ENCODE measurements at places on chromosomes 11 and 22. TPM values are rescaled to one million over a fixed set of nuclear protein-coding genes. Genes with fewer than 3 reads are reported as not detected.

GRCh38 chr11:106105986-106106385, 28.5 kb downstream of the AASDHPPT start:
- H3K27ac ChIP-seq = no peak overlapping the region
- no peaks in the 10 kb centered on the region for H3K36me3 ChIP-seq
- no peak overlapping the region for H3K4me3 ChIP-seq
- H3K27me3 ChIP-seq = no peaks in the 10 kb centered on the region

DNA sequence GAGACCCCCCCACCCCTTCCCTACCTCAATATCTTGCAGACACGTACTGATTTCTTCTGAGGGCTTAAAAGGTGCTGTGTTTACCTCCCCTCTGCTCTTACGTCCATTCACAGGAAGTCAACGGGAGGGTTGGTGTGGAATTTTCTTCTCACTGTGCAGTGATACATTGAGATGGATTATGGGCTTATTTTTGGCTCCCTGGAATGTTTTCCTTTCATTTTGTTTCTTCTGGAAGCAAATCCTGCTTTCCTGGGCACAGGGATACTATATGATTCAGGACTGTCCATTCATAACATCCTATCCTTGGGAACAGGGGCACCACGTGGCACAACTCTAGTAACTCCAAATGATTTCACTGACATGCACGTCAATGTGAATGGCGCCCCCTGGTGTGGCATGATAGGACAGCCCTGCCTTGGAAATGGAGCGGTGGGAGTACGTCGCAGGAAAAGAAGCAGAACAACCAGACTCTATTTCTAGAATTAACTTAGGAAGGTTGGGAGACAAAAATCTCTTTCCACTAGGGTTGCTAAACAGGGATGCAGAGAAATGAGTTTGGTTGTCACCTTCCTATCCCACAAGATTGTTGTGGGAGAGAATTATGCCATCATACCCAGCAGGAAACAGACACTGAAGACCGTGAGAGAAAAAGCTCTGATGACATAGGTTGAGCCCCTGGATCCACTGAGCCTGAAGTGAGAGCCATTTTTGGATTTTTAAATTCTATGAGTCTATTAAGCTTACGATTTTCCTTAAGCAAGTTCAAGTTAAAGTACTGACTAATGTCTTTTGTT, 146.5 kb upstream of the RAG2 start:
- H3K27ac ChIP-seq = no peak overlapping the region
- no peak overlapping the region for H3K4me3 ChIP-seq
- peak; percentile 57 for DNase-seq
- H3K27me3 ChIP-seq = no peaks in the 10 kb centered on the region

GRCh38 chr11:95330302-95330701, 99.3 kb upstream of the SESN3 start:
- no peaks in the 10 kb centered on the region for H3K27me3 ChIP-seq
- no peaks in the 10 kb centered on the region for H3K36me3 ChIP-seq
- H3K4me3 ChIP-seq = no peak overlapping the region
- peaks cover 6% of the 10 kb centered on the region for H3K4me1 ChIP-seq

DNA sequence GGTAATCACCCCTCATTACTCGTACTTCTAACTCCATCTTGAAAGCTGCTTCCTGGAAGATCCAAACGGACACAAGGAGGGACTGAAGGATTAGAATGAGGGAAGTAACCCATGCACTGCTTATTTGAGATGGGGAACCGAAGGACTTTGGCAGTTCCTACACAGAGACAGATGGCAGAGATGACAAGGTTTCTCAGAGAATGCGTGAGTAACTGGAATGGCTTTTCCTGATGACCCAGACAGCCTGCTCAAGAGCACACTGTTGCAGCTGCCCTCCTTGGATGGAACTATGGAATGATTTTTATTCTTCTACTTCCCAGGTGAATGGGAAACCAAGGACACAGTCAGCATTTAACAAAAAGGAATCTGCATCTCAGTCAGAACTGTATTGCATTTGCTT, 7.3 kb downstream of the KCNJ11 start:
- DNase-seq = no peak
- no peak overlapping the region for H3K4me3 ChIP-seq
- H3K27me3 ChIP-seq = no peaks in the 10 kb centered on the region
- peaks cover 5% of the 10 kb centered on the region for H3K36me3 ChIP-seq
- H3K27ac ChIP-seq = no peak overlapping the region
- H3K4me1 ChIP-seq = peaks cover 12% of the 10 kb centered on the region

DNA sequence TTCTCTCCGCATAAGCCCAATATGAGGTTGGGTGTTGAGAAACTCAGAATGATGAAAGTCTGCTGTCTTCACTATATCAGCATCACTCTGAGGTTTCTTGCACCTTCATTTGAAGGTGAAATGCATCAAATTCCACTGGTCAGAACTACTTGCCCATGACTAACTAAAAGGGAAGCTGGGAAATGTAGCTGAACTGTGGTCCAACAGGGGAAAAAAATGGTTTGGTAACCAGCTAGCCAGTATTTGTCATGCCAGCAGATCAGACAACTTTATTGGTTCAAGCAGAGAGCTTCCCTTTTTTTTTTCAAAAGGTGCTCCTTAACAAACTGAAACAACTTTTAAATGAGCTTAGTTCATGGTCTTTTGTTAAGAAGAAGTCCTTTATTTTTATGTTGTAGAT, 14.2 kb upstream of the PIK3C2A start:
- no peaks in the 10 kb centered on the region for H3K4me1 ChIP-seq
- no peak overlapping the region for H3K4me3 ChIP-seq
- DNase-seq = no peak
- no peaks in the 10 kb centered on the region for H3K36me3 ChIP-seq
- no peak overlapping the region for H3K27ac ChIP-seq

DNA sequence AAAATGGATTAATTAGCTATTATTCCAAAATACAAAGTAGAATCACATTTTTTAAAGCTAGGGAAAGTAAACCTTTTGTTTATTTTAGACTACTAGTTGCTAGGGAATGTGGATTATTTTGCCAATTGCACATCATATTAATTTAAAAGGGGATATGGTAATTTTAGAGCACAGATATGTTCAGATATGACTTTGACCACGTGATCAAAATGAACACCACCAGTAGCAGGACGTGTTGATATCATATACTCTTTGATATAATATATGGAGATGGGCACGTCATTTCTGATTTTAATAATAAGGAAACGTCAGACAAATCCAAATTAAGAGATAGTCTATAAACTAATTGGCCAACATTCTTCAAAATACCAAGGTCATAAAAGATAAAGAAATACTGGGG, 1188.3 kb upstream of the CNTN5 start:
- no peak overlapping the region for H3K4me3 ChIP-seq
- H3K27ac ChIP-seq = no peak overlapping the region
- H3K27me3 ChIP-seq = no peaks in the 10 kb centered on the region

- H3K4me3 ChIP-seq = no peak overlapping the region
- H3K36me3 ChIP-seq = no peaks in the 10 kb centered on the region
- no peak overlapping the region for H3K27ac ChIP-seq
- no peaks in the 10 kb centered on the region for H3K27me3 ChIP-seq
- H3K4me1 ChIP-seq = no peaks in the 10 kb centered on the region
These were observed 215.5 kb downstream of the TTC28 start for GRCh38 chr22:28464127-28464526.

- DNase-seq = no peak
- no peaks in the 10 kb centered on the region for H3K36me3 ChIP-seq
- H3K4me3 ChIP-seq = no peak overlapping the region
- H3K27ac ChIP-seq = no peak overlapping the region
These were observed 200.3 kb upstream of the B3GAT1 start for GRCh38 chr11:134612140-134613030.

DNA sequence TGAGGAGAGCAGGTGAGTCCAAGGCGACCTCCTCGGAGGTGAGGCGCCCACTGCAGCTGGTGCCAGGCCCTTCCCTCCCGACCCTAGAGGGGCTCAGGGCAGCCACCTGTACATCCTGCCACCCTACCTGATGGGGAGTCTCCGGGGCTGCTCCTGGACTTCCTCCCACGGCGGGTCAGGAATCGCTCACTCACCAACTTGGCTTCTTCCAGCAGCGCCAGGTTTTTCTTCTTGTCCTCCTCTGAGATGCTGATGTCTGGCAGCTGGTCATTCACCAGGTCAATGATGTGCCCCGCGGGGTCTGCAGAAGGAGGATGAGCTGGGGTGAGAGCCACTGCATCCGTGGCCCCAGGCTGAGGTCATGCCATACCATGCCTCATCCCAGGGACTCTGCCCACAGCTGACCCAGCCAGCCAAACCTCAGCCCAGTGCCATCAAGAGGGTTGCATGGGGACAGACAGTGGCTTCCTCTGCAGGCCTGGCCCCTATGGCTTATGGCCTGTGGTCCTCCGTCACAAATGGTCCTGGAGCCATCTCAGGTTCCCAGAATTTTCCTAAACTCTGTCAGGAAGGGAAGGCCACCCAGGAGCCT, 61.0 kb upstream of the LYVE1 start:
- H3K27ac ChIP-seq = no peak overlapping the region
- no peaks in the 10 kb centered on the region for H3K27me3 ChIP-seq
- H3K36me3 ChIP-seq = no peaks in the 10 kb centered on the region
- no peak overlapping the region for H3K4me3 ChIP-seq

- no peak overlapping the region for H3K27ac ChIP-seq
- no peaks in the 10 kb centered on the region for H3K36me3 ChIP-seq
- H3K27me3 ChIP-seq = peaks cover 3% of the 10 kb centered on the region
- no peaks in the 10 kb centered on the region for H3K4me1 ChIP-seq
These were observed 1437.8 kb downstream of the BRD1 start for GRCh38 chr22:48389916-48390315.

- H3K4me3 ChIP-seq = no peak overlapping the region
- H3K27me3 ChIP-seq = peaks cover 46% of the 10 kb centered on the region
- H3K27ac ChIP-seq = no peak overlapping the region
- H3K4me1 ChIP-seq = peaks cover 44% of the 10 kb centered on the region
These were observed 10.3 kb downstream of the SCARF2 start for GRCh38 chr22:20427104-20427944.

GRCh38 chr11:57049749-57050148, 61.0 kb downstream of the OR5AK2 start:
- H3K36me3 ChIP-seq = no peaks in the 10 kb centered on the region
- no peak for DNase-seq
- H3K27ac ChIP-seq = no peak overlapping the region
- no peak overlapping the region for H3K4me3 ChIP-seq
- no peaks in the 10 kb centered on the region for H3K27me3 ChIP-seq

GRCh38 chr11:126197277-126197939, 14.0 kb downstream of the RPUSD4 start:
- H3K4me1 ChIP-seq = peaks cover 11% of the 10 kb centered on the region
- H3K4me3 ChIP-seq = no peak overlapping the region
- no peak overlapping the region for H3K27ac ChIP-seq
- DNase-seq = no peak

DNA sequence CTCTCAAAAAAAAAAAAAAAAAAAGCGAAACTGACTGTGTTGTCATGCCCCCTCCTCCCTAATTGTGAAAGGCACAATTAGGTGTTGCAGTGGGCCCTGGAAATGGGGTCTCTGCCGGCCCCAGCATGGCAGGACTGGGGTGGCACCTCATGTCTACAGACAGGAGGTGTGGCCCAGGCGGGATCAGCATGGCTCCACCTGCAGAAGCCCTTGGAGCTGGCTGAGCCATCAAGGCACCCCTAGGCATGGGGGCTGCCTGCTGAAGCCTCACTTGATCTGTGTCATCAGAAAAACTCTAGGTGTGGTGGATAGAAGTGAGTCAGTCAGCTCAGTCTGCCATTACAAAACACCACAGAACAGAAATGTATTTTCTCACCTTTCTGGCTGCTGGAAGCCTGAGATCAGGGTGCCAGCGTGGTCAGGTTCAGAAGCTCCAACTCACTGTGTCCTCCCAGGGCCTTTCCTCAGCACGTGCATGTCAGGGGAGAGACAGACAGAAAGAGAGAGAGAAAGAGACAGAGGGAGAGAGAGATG, 10.1 kb upstream of the B4GALNT4 start:
- peaks cover 20% of the 10 kb centered on the region for H3K4me1 ChIP-seq
- DNase-seq = no peak
- peaks cover 11% of the 10 kb centered on the region for H3K27me3 ChIP-seq

DNA sequence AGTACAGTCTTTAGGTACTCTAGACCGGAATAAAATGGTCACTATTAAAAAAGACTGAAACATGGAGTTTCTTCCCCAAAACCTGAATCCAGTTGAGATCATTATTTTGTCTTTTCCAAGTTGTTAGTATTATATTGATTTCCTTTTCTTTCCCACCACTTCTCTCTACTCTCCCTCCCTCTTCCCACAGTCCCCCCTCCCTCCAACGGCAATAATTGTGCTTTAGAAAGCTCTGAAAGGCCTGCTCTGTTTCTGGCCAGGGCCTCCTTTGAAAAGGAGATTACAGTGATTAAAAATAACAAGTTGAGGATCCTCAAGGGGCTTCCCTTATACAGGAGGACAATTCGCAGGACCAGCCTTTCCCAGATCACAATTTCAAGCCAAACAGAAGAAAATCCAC, 3.5 kb downstream of the SPON1 start:
- no peak for DNase-seq
- H3K4me1 ChIP-seq = peaks cover 21% of the 10 kb centered on the region
- no peak overlapping the region for H3K4me3 ChIP-seq
- H3K27ac ChIP-seq = no peak overlapping the region

GRCh38 chr22:27252282-27253049, 549.1 kb downstream of the MN1 start:
- peaks cover 31% of the 10 kb centered on the region for H3K4me1 ChIP-seq
- H3K4me3 ChIP-seq = no peak overlapping the region
- H3K27ac ChIP-seq = no peak overlapping the region
- peaks cover 2% of the 10 kb centered on the region for H3K27me3 ChIP-seq
- H3K36me3 ChIP-seq = no peaks in the 10 kb centered on the region

GRCh38 chr11:12184699-12185098, 74.3 kb downstream of the MICAL2 start:
- DNase-seq = no peak
- H3K27me3 ChIP-seq = no peaks in the 10 kb centered on the region
- no peak overlapping the region for H3K27ac ChIP-seq
- no peaks in the 10 kb centered on the region for H3K36me3 ChIP-seq

- no peak for DNase-seq
- H3K36me3 ChIP-seq = no peaks in the 10 kb centered on the region
- peaks cover 12% of the 10 kb centered on the region for H3K27me3 ChIP-seq
- no peak overlapping the region for H3K27ac ChIP-seq
- no peak overlapping the region for H3K4me3 ChIP-seq
These were observed 1001.7 kb downstream of the BRD1 start for GRCh38 chr22:48825802-48826520.

GRCh38 chr22:28607795-28608194, 71.8 kb downstream of the TTC28 start:
- no peak for DNase-seq
- no peak overlapping the region for H3K27ac ChIP-seq
- H3K36me3 ChIP-seq = no peaks in the 10 kb centered on the region

GRCh38 chr11:32171445-32171844, 80.6 kb downstream of the RCN1 start:
- H3K4me3 ChIP-seq = no peak overlapping the region
- DNase-seq = no peak
- peaks cover 8% of the 10 kb centered on the region for H3K4me1 ChIP-seq
- H3K27me3 ChIP-seq = peaks cover 3% of the 10 kb centered on the region
- H3K36me3 ChIP-seq = no peaks in the 10 kb centered on the region

The CHADL gene
- polyA plus RNA-seq = 5.2 TPM

The ESAM gene
- 70.3 TPM for polyA plus RNA-seq

The OLFML1 gene
- 70.5 TPM for polyA plus RNA-seq

The FZD4 gene
- polyA plus RNA-seq = 27.0 TPM

The SCN3B gene
- polyA plus RNA-seq = 19.2 TPM

The LDHAL6A gene
- polyA plus RNA-seq = 0.14 TPM

The DNAJB7 gene
- 0.16 TPM for polyA plus RNA-seq

The TBX1 gene
- 43.7 TPM for polyA plus RNA-seq
